ENCODE measurements at places on chromosomes 7 and 10. TPM values are rescaled to one million over a fixed set of nuclear protein-coding genes. Genes with fewer than 3 reads are reported as not detected.

DNA sequence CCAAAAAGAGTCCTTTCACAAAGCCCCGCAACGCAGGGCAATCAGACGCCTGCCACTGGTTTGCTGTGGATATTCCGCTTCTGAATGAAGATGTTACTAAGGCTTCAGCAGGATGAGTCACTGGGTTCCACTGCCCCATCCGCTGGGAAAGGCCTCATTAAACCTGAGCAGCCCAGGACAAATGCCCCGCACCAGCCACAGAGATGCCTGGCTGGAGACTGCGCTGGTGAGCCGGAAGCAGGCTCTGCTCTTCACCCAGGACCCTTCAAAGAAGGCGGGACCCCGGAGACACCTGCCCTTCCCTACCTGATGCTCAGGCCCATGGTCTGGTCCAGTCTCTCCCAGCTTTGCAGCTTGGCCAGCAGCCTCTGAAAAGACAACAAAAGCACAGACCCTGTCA, 19.8 kb downstream of the MAD1L1 start:
- DNase-seq: no peak

GRCh38 chr10:133143546-133143945, 16.5 kb upstream of the KNDC1 start:
- DNase-seq: no peak

DNA sequence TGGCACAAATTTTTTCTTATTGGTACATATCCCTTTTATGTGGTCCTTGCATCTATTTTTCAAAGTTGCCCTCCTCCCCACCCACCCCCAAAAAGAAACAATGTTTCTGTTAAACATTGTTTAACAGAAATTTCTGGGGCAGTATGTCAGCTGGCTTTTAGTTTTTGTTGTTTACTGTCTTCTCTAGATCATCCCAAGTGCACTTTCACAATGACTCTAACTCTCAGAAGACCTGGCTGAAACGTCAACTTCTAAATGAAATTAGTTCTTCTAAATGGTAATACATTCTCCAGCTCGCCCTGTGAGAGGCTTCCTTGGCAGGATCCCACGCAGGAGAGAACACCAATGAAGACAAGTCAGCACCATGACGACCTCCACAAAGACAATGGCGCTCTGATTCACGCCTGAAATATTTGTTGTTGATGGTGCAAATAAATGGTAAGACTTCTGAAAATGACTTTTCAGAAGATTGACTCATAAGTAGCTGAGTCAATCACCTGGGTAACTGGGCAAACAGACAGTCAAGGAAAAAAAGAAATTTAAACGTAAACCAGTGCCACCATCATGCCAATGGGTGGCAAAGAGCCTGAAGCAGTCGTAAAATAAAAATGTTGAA, 293.7 kb downstream of the FZD1 start:
- no peak for DNase-seq

- DNase-seq: no peak
Observed at GRCh38 chr10:89651205-89651915, 6.3 kb upstream of the PANK1 start.

- DNase-seq: no peak
Observed at GRCh38 chr7:115032715-115033703, 111.1 kb downstream of the MDFIC start.

GRCh38 chr10:70912556-70912955, 24.2 kb upstream of the PCBD1 start:
- DNase-seq: no peak

DNA sequence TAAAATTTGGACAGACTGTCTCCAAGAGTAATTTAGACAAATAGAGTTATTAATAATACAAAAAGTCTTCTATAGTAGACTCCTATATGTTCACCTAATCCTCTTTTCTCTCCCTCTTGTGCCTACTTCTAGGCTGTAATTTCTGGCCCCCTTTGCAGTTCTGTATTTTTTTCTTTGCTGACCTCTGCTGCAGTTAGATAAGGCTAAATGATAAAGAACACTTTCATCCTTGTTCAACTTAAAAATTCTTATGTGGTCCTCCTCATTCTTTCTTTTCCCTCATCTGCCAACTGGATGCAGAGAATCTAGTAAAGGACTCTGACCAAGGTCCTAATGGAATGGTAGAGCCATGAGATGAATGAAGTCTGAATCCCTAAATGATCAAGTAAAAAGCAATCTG, 20.1 kb downstream of the GLCCI1 start:
- no peak for DNase-seq

Gene GLI3
- 19.6 TPM for total RNA-seq

Gene HIPK2
- 7.9 TPM for total RNA-seq

Gene RBP3
- total RNA-seq: not detected

Gene TDRD1
- total RNA-seq: 0.16 TPM

Gene ENO4
- 0.27 TPM for total RNA-seq

Gene COL1A2
- 169 TPM for total RNA-seq

All from sigmoid colon (tissue), 7 donors.